Liver (tissue), 10 donors: ENCODE measurements at places on chromosomes 5 and 9.
A peak's percentile ranks its signal among the peaks of the same experiment; 100 is the strongest.

GRCh38 chr9:108684288-108685025 lies 171.3 kb downstream of the ACTL7B start:
- no peak for DNase-seq

DNA sequence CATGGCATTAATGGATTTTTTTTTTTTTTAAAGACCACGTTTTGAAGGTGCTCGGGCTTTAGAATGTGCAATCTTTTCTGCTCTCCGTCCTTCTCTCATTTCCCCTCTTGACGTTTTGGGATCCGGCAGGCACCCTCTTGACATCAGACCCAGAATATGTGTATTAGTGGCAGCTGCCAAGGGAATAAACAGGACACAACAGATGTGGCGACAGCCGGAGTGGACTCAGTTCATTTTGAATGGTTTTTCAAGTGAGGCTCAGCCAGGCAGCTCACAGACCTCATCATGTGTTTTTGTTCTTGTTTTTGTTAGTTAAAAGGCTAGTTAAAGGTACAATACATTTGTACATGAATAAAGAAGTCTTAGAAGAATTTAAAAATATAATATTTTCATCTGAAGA lies 365.0 kb upstream of the SEMA6A start:
- DNase-seq: no peak

- DNase-seq: no peak
These were observed 901.0 kb upstream of the CTNND2 start for GRCh38 chr5:12805165-12805698.

GRCh38 chr5:98750693-98751092 lies 22.8 kb upstream of the RGMB start:
- no peak for DNase-seq

DNA sequence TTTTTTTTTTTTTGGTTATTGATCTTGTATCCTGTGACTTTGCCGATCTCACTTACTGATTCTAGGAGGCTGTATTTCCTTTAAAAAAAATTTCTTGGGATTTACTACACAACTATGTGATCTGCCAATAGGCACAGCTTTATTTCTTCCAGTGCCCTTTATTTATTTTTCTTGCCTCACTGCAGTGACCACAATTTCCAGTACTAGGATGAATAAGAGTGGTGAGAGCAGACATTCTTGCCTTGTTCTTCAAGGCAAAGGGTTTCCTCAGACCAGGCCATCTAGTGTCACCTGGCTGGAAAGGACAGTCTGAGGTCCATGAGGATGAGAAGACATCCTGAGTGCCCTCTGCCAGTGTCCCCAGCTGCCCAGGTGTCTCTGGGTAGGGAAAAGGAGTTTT lies 265.4 kb downstream of the SPOCK1 start:
- no peak for DNase-seq

- peak; percentile 26 for DNase-seq
These were observed 226.9 kb downstream of the CACNA1B start for GRCh38 chr9:138104251-138105122.

DNA sequence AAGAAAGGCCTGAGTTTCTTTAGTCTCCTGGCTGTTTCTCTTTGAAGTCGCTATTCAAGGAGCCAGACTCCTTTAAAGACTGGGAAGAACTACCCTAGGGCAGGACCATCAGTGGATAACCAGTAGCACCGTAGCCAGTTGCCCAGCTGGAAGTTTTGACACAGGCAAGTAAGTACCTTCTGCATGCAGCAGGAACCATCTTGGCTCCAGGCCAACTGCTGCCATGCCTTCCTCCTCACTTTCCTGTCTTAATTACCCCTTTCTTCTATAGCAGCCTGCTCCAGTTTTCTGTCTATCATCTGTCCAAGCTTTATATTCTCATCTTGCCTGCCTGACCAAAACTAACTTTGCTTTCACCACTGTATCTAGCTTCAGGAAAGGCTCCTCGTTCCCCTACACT lies 149.7 kb upstream of the SV2C start:
- DNase-seq: no peak

- no peak for DNase-seq
These were observed 4.3 kb downstream of the ANP32B start for GRCh38 chr9:97987487-97987886.

DNA sequence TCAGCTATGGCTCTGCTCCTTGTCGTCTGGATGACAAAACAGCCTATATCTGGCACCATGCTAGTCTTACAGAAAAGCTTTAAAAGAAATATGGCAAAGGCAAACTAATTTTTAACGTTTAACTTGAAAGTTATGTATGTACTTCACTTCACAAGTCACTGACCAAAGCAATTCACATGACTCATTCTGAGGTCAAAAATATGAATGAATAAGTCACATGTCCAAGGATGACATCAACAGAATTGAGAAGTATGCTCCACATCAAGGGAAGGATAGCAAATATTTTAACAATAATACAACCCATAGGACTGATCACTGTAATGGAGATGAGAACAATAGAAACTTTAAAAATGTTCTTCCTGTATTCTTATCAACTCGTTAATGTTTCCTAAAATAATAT lies 1072.6 kb upstream of the NUDT12 start:
- no peak for DNase-seq

DNA sequence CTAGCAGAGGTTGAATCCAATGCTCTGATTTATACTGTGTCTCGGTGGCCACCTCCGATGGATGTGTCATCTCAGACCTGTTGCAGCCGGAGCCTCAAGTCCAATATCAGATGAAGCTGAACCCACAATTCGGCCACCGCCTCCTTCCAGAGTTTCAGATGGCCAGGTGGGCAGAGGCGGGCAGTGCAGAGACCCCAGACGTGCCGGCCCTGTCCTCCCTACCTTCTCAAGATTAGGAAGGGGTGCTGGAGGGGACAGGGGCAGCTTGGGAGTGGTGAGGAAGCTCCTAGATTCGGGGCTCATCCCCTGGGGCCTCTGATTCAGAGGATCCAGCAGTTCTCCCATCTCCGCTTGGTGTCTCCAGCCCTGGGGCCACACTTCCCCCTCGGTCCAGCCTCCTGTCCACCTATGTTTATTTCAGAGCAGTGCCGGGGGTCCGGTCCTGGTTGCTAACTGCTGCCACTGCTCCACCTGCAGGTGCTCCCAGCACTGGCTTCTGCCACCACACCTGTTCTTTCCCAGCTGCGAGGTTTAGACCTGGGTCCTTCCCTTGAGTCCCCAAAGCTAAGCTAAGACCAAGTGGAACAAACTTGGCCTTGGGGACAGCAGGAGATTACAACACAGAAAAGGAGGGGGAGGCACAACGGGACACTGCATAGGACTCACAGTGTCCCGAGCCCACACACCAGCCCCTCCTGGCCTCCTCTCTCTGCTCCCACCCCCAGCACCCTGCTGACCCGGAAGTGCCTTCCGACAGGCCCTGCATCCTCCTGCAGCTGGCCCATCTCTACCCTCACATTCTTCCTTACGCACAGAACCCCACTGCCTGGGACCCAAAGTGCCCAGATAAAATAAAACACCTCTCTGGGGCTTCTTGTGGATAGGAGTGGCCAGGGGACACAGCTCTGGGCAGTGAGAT lies 81.6 kb downstream of the NTNG2 start:
- DNase-seq: no peak

GRCh38 chr5:150161242-150162141 lies 5.1 kb upstream of the CDX1 start:
- DNase-seq: peak; percentile 85

- no peak for DNase-seq
These were observed 379.0 kb upstream of the GRAMD2B start for GRCh38 chr5:126044111-126044668.

- no peak for DNase-seq
These were observed 272.4 kb downstream of the CDK5RAP2 start for GRCh38 chr9:120307599-120307998.

DNA sequence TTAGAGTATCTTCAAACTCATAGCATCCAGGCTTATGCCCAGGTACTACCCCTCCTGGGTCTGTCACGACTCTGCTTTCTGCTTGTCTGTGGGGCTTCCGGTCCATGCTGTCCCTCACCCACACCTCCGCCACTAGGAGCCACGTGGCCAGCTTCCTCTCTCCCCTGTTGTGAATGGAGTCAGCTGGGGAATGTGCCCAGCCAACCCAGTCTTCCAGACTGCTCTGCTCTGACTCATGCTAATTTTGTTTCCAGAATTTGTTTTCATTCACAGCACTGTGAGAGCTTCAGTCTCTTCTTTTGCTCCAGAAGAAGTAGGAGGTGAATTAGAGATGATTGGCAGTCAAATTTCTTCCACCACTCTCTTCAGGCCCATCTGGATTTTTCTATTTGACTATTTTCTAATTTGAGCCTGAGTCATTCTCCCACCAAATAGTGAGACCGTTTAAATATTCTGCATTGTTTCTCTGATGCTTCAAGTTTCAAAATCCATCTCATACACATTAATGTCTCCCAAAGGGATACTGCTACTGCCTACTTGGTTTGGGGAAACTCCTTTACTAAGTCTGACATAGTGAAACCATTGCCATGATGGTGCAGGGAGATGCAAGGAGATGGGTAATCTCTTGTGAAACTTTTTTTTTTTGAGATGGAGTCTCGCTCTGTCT lies 424.1 kb upstream of the KIF2A start:
- DNase-seq: no peak

DNA sequence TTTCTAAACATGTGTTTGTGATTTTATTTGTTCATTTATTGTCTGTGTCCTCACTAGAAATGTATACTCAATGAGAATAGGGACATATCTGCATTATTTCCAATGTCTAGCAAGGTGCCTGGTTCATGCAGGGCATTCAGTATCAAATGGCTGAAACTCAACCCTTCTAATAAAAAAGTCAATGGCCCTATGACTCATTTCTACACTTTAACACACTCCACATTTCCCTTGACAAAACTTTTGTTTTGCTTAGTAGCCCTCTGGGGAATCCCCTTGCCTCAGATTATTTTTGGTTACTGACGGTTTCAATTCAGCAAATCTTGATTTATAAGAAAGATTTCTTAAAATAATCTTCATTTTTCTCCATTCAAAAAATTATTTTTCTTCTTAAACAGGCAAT lies 206.0 kb upstream of the DMRTA1 start:
- DNase-seq: no peak

DNA sequence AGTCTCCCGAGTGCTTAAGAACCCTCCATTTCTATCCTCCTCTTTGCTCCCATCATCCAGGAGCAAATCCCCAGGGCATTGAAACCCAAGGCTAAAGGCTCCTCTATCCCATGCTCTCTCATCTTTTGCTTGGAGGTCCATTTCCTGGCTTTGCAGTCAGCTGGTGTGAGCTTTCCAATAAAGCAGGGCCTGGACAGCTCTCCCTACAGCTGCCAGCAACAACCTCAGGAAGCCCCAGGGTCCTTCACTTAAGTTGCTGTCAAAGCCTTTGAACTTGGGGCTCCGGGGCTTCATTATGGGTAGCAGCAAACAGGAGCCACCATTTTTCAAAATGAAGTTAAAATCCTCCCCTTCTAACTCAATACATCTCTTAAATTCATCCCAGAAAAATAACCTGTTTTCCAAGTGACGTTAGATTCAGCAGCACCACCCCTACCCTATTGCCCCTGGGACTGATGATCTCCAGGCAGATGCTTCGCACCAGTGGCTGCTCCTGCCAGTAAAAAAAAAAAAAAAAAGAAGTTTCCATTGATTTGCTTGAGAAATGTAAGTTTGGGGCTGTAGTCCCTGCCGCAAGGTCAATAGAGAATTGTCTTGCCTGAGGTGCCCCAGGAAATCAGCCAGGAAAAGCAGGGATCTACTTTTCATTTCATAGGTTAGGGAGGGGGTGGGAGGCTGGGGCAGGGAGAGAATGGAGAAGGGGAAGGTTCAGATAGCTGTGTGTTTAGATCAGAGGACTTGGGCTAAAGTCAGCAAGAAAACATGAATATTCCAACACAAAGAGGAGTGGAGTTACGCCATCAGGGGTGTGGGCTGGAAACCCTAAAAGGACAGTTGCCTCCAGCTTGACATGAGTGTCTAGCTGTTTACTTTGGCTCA lies 83.8 kb upstream of the IL6ST start:
- no peak for DNase-seq

- no peak for DNase-seq
These were observed 66.5 kb downstream of the DTWD2 start for GRCh38 chr5:118921866-118922265.

- DNase-seq: no peak
These were observed 7.8 kb downstream of the LCN9 start for GRCh38 chr9:135670721-135671590.

DNA sequence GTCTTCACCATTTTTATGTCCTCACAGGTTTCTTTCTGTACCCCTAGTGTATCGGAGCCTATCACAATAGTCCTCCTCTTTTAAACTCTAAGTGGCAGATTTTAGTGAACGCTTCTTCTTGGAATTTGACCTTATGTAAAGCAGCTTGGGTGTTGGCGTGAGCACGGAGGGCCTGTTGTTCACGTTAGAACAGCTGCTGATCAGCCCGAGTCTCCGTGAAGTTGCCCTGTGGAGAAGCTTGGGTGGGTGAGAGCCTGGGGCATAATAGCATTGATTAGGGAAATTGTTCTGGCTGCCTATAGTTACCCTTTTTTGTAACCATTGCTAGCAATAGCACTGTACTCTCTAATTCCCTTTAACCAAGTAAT lies 167.0 kb upstream of the OTULINL start:
- DNase-seq: no peak

GRCh38 chr5:151085517-151086041 lies 4.7 kb upstream of the TNIP1 start:
- no peak for DNase-seq

- no peak for DNase-seq
These were observed 521.0 kb upstream of the SEMA6A start for GRCh38 chr5:117095346-117096332.

GRCh38 chr9:113266174-113266573 lies 9.2 kb downstream of the CDC26 start:
- DNase-seq: no peak

DNA sequence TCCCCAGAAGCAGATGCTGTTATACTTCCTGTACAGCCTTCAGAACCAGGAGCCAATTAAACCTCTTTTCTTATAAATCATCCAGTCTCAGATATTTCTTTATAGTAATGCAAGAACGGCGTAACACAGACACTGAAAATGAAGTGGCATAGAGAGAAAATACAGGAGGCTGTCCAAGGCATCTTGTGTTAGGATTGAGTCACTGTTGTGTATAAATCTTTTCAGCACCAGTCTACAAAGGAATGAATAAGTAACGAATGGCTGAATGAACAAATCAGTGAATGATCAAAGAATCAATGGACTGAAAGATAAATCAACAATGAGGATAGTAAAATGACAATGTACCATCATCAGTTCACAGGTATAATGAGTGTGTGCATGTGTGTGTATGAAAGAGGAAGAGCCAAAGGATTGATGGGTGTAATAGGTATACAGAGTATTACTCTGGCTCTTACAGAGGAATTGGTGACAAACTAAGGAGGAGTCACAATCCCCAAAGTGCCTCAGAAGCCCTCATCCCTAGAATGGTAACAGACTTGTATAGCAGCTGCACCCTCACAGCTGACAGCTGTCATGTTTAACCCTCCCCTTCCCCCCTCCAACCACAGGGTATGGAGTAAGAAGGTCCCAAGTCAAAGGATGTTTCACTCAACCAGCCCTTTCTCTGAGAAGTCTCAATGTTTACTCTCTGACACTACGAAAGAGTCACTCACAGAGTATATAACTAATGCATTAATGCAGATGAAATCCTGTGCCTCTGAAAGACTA lies 29.8 kb upstream of the MIER3 start:
- no peak for DNase-seq

DNA sequence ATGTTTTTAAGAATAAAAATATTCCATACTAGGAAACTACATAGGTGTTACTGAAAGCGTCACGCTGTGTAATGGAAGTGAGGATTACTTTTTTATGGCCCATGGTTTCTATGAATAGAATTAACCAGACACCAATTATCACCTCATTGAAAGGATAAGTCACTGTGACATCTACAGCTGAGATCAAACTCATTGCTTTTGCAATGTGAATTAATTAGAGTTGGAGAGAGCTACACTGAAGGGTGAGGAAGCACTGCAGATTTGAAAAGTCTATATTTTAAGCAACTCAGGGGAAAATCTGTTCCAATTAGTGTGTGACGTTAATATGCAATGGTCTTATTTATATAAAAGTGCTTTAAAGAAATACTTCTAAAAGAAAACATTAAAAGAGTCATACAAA lies 1300.1 kb upstream of the DMAC1 start:
- no peak for DNase-seq
